MG63 (cell line): ENCODE measurements at places on chromosomes 7 and 10. TPM values are rescaled to one million over a fixed set of nuclear protein-coding genes. Genes with fewer than 3 reads are reported as not detected.

Gene DOCK4
- 0.30 and 0.57 TPM in 2 replicates for total RNA-seq

Gene TDRD1
- total RNA-seq = not detected in 2 replicates

GRCh38 chr7:123528265-123528664 lies 6.1 kb downstream of the IQUB start:
- no peak for DNase-seq

DNA sequence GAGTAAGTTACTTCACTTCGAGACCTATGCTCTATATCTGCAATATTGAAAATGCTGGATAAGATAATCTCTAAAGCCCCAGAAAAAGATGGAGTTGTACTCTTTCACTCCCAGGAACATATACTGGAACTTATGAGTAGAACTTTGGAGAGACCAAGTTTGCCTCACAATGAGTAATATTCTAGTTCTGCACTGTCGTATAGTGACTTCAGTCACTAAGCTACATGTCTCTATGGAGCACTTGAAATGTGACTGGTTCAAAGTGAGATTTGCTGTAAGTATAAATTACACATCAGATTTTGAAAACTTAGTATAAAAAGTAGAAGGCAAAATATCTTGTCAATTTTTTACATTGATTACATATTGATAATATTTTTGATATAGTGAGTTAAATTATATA lies 116.4 kb downstream of the PTEN start:
- DNase-seq = no peak

Gene SPDYE16
- total RNA-seq = not detected in 2 replicates

- DNase-seq = no peak
Observed at GRCh38 chr7:154628556-154628955, 374.4 kb downstream of the PAXIP1 start.

- no peak for DNase-seq
Observed at GRCh38 chr7:29843093-29843492, 36.8 kb downstream of the WIPF3 start.

Gene C10orf95
- not detected in 2 replicates for total RNA-seq

GRCh38 chr7:42315631-42316030 lies 78.6 kb upstream of the GLI3 start:
- peak; percentile 49 for DNase-seq

DNA sequence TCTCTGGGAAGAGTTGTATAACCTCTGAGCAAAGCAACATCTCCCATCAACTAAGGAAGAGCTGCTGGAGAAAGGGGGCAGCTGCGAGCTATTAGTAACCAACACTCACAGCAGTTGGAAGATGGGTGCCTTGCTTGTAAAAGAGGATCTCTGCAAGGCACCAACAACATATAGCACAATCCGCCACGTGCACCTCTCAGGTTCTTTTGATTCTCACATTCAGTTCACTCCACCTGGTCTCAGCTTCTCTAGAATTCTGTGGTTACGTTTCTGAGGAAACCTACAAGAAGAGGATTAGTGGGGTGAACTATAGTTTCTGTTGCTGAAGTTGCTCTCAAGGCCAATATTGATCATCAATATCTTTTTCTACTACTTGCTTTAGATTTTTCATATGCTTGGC lies 117.1 kb downstream of the RPS24 start:
- DNase-seq = no peak

Gene INHBA
- 0.07 and 0.56 TPM in 2 replicates for total RNA-seq

DNA sequence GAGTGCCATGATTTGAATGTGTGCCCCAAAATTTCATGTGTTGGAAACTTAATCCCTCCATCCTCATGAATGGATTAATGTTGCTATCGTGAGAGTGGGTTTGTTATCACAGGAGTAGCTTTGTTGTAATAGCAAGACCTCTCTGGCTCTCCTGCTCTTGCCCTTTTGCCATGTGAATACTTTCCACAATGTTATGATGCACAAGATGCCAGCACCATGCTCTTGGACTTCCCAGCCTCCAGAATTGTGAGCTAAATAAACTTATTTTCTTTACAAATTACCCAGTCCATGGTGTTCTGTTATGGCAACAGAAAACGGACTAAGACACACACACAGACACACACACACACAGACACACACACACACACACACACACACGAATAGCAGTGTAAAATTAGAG lies 51.3 kb upstream of the TM9SF3 start:
- no peak for DNase-seq
